ENCODE measurements at places on chromosomes 12 and 14.

GRCh38 chr12:108633534-108634248 is at the start of gene SELPLG:
TSS of gene SELPLG (minus strand) at chr12:108633894. CDS start at chr12:108624307, 9,587 bp downstream.
- peak; percentile 36 for DNase-seq

GRCh38 chr12:131452444-131452860 is 258.4 kb upstream of the SFSWAP start:
- no peak for DNase-seq

DNA sequence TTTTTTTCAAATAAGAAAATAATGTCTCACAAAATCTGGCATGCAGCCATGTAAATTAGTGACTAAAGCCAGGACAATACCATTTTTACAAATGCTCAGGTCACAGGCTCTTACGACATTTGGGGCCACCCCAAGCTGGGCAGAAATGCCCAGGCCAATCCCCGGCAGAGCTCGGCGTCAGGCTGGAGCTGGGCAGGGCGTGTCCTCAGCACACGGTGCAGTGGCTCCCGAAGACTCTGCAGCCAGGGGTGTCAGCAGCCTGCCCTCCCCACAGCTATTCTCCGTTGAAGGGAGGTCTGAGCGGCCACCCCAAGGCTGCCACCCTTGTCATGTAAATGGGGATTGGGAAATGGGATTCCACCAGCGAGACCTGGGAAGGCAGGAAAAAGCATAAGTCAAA is 158.6 kb downstream of the DICER1 start:
- no peak for DNase-seq

DNA sequence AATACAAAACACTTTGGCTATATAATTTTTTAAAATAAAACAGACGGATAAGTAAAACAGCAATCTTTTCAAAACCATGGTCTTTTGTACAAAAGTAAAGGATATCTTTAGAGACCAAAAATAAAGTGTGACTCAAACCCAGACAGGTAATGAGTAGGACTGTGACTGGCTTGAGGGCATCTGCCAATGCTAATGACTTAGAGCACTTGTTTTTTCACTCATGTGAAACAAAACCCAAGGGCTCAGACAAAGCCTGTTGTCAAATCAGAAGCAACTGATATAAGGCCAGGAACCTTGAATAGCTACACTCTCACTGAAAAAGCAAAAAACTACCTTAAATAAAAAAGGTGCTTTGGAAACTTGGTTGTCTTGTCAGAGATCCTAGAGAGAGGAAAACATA is 357.4 kb downstream of the TMEM117 start:
- DNase-seq, result no peak

DNA sequence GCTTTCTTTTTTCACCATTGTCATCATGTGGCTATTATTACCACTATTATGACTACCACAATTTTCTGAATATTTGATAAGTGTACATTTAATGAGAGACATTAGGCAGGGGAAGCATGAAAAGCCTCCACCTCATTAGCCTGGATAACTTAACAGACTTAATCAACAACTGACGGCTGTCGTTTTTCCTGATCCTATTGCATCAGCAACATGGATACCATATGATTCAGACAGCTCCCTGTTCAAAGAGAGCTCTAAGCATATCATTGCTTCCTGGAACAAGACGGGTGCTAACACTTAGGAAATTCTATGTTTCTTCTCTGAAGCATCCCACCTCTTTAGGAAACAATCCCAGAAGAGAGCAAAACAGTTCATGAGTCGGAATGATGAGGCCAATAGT is 765.2 kb downstream of the NOVA1 start:
- DNase-seq, result no peak

DNA sequence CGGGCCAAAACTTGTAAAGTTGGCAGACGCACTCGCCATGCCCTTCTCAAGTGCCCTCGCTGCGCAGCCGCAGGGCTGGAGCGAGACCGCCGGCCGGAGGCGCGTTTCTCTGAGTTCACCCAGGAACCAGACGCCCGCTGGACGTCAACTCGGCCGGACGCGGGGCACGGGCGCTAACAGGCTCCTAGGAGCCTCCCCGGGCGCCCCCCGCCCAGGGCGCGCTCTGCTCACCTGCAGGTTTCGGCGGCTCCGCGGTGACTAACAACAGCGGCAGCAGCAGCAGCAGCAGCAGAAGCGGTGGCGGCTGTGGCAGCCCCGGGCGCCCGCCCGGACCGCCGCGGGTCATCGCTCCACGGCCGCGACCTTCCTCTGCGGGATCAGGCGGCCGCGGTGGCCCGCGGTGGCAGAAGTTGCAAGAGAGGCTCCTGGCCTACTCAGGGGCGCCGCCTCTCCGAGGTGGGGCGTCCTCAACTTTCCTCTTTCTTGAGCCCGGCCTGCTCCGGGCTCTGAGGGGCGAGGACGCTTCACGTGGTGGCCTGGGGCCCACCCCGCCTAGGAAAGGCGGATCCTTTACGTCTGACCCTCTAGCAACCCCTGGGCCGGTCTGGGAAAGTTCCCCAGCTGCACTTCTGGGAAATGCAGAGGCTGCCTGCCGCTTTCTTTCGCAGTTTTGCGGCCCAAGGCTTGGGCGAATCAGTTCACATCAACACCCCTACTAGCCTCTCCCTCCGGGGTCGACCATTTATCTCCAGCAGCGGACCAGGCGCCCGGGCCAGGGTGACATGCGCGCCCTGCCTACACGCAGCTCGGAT is at the start of gene PLBD1:
PLBD1 (minus strand) TSS at position 533 of the 812 bp plus-strand sequence; CDS start at position 346, 187 bp downstream.
- no peak for DNase-seq

- no peak for DNase-seq
Measured at GRCh38 chr12:118714051-118714460, 267.3 kb upstream of the SRRM4 start.

DNA sequence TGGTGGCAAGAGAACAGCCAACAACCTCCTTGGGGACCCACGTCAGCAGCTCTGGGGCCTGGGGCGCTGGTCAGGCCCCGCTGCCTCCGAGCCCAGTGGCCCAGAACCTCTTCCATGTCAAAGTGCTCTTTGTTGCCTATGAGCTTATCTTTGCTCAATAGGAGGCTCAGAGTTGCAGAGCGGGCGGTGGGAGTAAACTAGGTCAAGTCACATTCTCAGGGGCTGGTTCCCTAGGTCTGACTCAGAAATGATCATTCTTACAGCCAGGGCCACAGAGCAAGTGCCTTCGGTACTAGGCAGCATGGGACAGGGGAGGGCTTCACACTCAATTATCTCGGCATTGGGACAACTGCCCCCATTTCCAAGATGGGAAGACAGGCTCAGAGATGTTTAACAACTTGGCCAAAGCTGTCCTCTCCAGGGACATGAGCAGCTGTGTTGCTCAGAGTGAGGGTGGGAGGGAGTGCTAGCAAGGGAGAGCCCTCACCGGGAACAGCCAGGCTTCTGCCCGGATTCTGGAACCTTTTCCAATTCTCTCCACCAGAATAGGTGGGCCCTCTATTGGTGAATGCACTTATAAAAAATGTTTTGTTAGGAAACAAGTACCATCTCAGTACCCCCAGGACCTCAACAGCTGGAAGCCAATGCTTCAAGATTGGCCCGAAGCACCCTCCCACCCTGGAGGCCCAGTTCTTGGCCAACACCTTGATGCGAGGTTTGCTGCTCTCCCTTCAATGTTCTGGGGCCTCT is 11.9 kb downstream of the SLC25A29 start:
- no peak for DNase-seq

- peak; percentile 20 for DNase-seq
Measured at GRCh38 chr12:100573292-100574186, at the start of gene GAS2L3. TSS of gene GAS2L3 (plus strand) at chr12:100573684. CDS start at chr12:100594905, 21,221 bp downstream.

- DNase-seq, result no peak
Measured at GRCh38 chr12:49093792-49094159, 825 bp downstream of the DHH start.

DNA sequence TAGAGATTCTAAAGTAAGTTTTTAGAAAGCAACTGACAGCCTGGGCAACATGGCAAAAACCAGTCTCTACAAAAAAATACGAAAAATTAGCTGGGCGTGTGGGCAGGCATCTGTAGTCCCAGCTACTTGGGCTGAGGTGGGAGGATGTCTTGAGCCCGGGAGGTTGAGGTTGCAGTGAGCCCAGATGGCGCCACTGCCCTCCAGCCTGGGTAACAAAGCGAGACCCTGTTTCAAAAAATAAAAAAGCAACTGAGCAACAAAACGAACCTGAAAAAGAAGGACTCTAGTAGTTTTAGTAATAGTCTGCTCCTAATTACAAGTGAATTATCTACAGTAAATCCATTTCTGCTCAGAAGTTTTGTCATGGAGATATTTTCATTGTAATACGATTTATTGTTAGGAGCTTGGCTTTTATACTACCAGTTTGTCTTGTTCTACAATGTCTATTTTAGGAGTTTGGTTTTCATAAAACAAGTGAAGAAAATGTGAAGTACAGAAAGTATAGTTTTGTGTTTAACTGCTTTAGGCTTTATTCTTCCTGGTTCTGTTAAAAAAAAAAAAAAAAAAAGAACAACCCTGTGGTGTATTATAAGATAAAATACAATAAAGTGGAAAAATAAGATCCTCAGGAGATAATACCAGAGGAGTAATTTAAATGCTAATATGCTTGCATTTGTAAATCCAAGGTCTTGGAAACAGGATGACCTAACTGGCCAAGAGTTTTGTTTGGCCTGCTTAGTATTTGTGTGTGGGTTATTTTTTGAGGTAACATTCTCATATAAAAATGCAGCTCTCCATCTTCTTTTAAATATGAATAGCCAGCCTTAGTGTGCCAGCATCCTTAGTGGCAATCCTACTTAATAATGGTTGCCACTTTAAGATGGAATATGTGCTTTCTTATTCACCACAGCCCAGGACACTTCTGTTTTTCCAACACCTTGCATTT is 2.8 kb downstream of the TMX1 start:
- DNase-seq, result no peak

- DNase-seq, result no peak
Measured at GRCh38 chr14:96895658-96896271, 98.6 kb downstream of the VRK1 start.

DNA sequence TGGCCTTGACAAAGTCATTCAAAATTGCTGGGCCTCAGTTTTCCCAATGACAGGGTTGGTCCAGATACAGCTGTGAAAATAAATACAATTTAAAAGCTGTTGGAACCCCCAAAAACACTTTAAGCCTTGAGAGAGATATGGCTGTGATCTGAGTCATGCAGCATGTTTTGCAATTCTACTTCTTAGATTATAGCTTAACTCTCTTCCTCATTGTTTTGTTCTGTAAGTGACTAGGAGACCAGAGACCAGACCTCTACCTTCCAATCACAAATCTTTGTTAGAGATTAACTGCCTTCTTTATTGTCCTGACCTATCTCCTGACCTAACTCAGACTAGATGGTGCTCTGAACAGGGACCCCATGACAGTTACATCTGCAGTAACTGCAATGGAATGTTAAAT is 198.1 kb downstream of the STXBP6 start:
- DNase-seq, result no peak

DNA sequence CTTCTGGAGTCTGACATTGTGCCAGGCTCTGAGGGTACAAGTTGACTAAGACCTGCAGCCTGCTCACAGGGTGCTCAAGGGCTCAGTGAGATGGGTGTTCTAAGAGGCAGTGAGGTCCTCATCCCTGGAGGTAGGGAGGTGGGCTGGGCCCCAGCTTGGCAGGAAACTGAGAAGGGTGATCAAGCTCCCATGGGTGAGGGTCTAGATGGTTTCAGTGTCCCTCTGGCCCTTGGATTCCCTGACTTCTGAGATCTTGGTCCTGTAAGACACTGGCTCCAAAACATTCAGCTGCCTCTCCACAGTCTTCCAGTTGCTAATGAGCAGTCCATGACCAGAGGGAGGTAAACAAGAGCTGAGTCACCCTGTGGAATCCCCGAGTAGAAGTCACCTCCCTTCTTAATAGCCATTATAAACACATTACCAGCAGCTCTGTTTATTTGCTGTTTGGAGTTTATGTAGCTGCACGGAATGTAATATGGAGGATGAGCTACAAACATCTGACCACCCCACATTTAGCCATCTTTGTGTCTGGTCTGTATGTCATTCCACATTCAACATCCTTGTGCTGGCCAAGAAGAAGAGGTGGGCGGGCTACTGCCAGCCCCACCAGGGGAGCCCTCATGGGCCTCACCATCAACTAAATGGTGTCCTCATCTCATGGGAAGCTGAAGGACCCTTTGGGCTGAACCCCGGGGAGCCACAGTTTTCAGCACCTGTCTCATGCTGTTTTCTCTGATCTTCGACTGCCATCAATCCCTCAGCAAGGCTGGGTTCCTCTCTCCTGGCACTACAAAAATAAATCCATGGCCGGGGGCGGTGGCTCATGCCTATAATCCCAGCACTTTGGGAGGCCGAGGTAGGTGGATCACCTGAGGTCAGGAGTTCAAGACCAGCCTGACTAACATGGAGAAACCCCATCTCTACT is 37.2 kb upstream of the BDKRB2 start:
- DNase-seq, result no peak

Measured in activated naive CD8-positive, alpha-beta T cell treated with anti-CD3 and anti-CD28 coated beads, Interleukin-2, amount 50 U/mL, for 16 hours (primary cell).